Effector CD8-positive, alpha-beta T cell (primary cell): ENCODE measurements at places on chromosomes 2 and 18.

DNA sequence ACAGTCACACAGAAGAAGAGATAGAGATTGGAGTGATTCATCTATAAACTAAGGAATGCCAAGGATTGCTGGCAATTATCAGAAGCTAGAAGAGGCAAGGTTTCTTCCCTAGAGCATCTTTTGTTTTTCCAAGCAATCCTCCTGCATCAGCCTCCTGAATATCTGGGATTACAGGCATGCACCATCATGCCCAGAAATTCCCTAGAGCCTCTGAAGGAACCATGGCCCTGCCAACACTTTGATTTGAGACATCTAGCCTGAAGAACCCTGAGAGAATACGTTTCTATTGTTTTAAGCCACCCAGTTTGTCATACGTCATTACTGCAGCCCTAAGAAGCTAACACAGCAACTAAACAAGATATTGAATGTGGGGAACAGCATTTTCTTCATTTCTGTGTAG is 525.0 kb downstream of the ERBB4 start:
- no peak for DNase-seq

DNA sequence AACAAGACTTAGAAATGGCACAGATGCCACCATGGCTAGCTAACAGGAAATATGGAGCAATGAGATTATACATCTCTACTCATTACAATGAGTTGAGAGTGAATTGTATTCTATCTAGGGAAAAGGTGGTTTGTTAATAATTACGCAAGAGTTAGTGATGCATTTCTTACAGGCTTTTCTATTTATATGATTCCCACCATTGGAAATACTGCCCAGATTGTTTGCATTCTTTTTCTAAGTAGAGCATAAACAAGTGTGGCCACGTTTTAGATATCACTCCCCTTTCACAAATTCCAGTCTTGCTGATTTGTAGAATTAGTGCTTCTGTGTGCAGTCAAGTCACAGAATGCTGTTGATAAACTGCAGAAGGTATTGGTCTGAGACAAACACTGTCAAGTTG is 56.6 kb downstream of the ZNF804A start:
- no peak for DNase-seq

GRCh38 chr2:160308476-160308875 is 108.4 kb upstream of the ITGB6 start:
- DNase-seq, result no peak

- DNase-seq, result no peak
Observed at GRCh38 chr2:126766295-126766968, 110.5 kb downstream of the GYPC start.

DNA sequence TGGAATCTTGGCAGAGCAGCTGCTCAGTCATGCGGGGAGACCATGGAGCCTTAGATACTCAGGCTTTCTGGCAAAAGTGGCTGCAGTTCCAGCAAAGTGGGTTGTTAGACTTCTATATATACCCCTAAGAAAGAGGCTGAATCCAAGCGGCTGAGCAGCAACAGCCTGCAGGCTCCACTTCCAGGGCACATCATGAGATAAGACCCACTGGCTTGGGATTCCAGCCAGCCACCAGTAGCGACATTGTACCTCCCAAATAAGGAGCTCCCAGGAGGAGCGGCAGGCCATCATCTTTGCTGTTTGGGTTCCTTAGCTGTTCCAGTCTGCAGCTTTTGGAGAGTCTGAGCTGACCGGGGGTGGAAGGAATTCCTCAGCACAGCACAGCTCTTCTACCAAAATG is 150.3 kb upstream of the ST6GAL2 start:
- no peak for DNase-seq

DNA sequence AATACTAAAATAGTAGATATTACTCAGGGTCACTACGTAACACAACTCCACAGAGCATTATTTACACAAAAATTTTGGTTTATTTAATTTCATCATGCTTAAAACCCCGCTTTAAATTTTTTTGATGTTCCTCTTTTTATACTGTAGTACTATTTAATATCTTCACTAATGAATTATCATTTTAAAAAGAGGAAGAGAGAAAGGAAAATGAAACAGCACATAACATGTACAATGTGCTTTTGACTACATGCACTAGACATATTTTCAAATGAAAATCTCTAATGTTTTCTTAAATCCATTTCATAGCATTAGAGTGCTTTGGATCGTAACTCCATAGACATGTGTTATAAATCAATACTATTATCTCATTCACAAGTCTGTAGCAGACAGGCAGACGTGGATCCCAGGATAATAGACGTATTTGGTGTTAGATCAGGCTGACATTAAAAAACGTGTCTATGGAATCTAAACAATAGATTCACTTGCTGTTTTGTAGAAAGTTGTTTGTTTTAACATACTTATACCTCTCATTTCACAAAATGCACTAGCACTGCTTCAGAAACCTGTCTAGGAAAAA is 897.0 kb downstream of the CPS1 start:
- DNase-seq, result no peak

- DNase-seq, result no peak
Observed at GRCh38 chr2:236892721-236893120, 193.0 kb upstream of the COPS8 start.

DNA sequence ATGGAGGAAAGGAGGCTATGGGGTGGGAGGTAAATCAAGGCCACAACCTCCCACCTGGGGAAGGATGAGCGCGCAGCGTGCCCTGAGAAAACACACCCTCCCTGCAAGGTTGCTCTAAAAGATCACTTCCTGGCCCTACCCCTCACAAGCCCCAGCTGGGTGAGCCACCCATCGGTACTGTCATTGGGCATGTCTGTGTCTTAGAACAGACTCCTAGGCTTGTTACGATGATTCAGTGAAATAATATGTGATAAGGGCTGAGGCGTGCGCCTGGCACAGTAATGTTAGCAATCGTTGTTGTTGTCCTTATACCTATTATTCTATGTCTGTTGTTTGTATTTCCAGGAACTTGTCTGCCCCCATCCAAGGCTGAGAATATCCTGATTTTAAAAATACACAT is 175.1 kb downstream of the ZFP36L2 start:
- no peak for DNase-seq

- DNase-seq, result no peak
Observed at GRCh38 chr2:98561902-98562695, 46.2 kb downstream of the COA5 start.

- no peak for DNase-seq
Observed at GRCh38 chr2:142944264-142944663, 66.8 kb downstream of the KYNU start.

DNA sequence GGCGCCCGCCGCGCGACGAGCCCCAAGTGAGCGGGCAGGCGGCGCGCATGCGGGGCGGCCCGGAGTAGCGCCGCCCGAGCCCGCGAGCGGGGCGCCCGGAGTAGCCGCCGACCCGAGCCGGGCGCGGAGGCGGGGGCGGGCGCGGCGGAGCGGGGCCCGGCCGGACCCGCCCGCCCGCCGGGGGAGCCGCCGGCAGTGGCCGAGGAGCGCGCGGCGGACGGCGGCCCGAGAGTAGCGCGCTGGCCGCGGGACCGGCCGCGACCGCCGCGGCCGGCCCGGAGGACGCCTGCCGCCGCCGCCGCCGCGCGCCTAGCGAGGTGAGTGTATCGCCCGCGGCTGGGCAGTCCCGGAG is at the start of gene GALNT1:
Gene GALNT1 (plus strand): TSS at position 195 of the 352 bp plus-strand sequence. CDS start 72,923 bp downstream, outside the sequence.
- DNase-seq, result no peak

DNA sequence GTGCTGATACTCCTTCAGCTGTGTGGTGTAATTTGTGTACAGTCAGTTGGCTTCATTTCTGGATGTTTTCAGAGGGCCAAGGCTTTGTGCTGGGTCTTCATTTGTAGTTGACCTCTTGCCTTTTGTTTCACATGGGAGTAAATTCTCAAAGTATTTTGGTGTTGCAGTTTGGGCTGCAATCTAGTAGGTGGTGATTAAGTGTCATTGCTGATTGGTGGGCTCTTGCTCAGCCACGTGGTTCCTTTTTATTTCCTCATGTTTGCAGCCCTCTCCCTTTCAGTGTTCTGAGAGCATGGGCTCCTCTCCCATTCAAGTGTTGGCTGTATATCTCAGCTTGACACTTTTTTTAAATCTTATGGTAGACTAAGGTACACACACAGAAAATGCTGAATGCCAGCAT is 96.8 kb downstream of the SNTG2 start:
- DNase-seq, result no peak

DNA sequence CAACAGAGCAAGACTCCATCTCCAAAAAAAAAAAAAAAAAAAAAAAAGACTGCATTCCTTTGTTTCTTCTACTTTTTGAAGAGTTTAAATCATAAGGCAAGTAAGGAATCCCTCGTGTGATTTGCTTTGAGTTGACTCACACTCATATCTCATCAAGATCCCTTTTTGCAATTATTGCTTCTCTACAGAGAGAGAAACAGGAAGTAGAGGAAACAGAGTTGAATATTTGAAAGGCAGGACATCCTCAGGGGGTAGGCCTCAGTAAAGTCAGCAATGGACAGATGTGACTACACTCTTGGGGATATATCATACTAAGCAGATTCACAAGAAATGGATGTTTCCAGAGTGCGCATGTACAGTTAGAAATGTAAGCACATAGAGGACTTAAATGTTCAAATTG is 11.2 kb upstream of the EFR3B start:
- DNase-seq, result no peak

DNA sequence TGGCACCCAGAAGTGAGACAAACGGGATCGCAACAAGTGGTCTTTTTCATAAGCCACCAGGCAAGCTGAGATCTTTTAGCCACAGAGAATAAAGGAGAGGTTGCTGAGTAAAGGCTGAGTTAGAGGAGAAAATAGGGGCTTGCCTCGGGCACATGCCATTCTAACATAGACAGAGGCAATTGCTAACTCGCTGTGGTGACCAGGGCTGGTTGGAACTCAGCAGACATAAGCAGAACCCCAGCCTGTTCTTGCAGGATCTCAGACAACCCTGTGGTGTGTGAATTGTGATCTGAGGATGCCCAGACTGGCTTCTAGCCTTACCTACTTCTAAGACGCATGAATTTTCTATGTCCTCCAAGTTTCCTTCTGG is 300.2 kb downstream of the CDCA7 start:
- DNase-seq, result no peak

- DNase-seq, result no peak
Observed at GRCh38 chr18:8045160-8045883, 478.2 kb downstream of the PTPRM start.

DNA sequence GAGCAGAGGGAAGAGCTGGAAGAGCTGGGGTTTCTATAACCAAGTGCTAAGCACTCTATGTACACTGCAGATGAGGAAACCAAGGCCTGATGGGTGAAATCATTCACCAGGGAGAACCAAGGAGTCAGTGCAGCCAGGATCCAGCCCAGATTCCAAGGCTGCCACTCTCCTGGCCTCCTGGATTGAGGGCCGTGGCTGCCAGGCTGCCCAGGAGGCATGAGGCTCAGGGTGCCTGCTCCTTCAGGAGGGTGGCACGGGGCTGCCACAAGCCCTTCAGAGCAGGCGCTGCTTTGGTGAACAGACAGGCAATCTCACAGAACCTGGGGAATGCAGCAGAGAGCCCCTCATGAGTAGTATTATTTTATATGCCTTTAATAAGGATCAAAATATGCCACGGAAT is 293.7 kb upstream of the HDAC4 start:
- DNase-seq, result no peak

- no peak for DNase-seq
Observed at GRCh38 chr2:627340-627709, 49.9 kb downstream of the TMEM18 start.

DNA sequence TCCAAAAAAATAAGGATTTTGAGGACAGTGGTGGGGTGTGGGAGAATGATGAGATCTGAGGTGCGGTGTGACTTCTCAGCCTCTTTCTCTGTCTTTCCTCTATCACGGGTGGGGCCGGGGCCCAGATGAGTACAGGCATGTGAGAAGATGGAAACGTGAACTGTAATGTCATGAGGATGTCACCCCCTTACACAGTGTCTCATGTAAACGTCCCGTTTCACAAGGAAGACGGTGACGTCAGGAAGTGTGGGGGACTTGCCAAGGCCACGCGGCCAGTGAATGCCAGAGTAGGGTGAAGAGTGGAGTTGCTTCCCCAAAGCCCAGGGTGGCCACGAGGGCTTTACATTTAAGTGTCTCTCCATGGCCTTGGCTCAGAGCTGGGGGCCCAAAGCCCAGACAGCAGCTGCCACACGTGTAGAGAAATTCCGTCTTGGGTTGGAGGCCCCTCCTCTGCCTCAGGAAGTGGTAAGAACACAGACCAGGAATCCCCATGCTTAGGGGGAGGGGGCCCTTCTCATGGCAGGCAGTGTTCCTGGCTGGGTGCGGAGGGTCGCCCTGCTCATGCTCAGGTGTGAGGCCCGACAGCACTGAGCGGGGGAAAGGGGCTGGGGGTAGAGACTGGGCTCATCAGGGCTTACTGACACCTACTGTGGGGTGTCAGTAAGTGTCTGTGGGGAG is 80.9 kb upstream of the SMAD7 start:
- DNase-seq, result no peak
